Astrocyte of the spinal cord (primary cell): ENCODE measurements at places on chromosomes 7 and 10.

DNA sequence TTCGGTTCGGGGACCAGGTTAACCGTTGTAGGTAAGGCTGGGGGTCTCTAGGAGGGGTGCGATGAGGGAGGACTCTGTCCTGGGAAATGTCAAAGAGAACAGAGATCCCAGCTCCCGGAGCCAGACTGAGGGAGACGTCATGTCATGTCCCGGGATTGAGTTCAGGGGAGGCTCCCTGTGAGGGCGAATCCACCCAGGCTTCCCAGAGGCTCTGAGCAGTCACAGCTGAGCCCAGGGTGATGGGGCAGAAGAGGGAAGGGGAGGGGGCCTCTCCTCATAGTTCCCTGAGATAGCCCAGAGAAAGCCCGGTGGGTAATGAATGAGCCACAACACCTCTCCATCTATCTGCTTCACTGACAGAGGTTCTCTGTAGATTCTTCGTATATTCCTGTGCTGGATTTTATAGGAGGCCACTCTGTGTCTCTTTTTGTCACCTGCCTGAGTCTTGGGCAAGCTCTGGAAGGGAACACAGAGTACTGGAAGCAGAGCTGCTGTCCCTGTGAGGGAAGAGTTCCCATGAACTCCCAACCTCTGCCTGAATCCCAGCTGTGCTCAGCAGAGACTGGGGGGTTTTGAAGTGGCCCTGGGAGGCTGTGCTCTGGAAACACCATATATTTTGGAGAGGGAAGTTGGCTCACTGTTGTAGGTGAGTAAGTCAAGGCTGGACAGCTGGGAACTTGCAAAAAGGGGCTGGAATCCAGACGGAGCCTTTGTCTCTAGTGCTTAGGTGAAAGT is 16.4 kb downstream of the PRSS2 start:
- no peak for DNase-seq

DNA sequence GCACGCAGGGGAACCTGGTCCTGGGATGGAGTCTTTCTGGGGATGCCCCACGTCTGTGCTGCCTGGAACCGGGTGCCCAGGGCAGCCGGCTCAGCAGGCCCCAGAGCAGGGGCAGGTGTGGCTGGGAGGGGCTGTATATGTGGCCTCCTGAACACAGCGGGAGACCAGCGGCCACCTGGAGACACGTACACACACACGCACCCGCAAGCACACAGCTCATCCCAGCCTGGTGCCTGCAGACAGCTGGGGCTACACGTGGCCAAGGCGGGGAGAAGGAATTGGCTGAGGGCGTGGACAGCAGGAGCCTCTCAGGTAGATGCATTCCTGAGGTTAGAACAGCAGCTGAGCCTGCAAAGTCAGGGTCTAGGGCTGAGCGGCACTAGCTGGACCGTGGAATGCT is 14.0 kb downstream of the ADAM8 start:
- no peak for DNase-seq

- no peak for DNase-seq
These were observed 216.0 kb downstream of the KLF6 start for GRCh38 chr10:3568983-3569382.

DNA sequence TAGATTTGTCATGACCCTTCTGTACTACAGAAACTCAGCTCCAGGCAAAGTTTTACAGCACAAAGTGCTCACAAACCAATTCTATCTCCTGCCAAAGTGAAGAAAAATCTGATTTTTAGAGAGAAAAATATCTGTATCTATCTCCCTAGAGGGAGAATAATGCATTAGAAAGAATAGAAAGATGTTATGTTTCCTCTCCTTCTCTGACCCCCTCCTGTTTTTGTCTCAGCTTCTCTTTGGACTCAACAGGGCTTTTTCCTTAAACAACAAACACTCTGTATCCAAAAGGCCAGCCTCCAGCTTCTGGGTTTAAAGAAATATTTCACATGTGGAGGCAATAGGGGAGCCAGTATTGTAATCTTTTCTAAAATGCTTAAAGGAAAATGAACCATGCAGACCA is 627.4 kb downstream of the REEP3 start:
- no peak for DNase-seq

DNA sequence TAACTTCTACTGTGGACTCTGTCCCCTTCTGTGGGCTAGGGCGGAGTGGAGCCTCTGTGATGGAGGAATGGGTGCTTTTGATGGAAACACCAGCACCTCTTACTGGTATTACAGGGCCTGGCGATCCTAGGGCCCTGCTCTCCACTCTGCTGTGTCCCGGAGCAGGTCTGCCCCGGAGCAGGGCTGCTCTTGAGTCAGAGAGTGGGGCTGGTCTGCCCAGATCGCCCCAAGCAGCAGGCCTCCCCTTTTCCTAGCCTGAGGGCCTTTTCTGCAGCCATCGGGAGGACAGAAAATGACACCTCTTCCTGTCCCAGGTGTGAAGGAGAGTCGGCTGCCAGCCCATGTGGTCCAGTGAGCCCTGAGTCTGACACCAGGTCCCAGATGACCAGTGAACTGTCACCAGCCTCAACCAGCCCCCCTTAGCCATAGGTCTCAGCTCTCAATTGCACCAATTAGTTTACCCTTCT is 1.4 kb downstream of the ZNF282 start:
- no peak for DNase-seq
